HEK293T (cell line): ENCODE measurements at places on chromosomes 2 and 18.
A peak's percentile ranks its signal among the peaks of the same experiment; 100 is the strongest.

DNA sequence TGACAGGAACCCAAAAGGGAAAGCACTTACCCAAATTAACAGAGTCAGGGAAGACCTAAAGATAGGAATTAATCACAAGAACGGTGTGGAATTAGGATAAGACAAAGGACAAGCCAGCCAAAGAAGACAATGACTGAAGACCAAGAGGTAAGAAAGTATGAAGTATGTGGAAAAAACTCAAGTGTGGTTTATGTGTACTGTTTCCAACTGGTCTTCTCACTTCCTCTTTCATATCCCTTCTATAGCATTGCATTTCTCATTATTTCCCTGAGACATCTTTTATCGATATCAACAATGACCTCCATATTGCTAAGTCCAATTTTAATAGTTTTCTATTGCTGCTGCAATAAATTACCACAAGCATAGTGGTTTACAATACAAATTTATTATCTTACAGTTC lies 313.5 kb upstream of the SLC39A10 start:
- DNase-seq: no peak

- no peak for DNase-seq
Measured at GRCh38 chr2:97751752-97752151, 38.4 kb downstream of the ZAP70 start.

- DNase-seq: peak; percentile 33
Measured at GRCh38 chr18:63119647-63120046, 199.9 kb downstream of the BCL2 start.

DNA sequence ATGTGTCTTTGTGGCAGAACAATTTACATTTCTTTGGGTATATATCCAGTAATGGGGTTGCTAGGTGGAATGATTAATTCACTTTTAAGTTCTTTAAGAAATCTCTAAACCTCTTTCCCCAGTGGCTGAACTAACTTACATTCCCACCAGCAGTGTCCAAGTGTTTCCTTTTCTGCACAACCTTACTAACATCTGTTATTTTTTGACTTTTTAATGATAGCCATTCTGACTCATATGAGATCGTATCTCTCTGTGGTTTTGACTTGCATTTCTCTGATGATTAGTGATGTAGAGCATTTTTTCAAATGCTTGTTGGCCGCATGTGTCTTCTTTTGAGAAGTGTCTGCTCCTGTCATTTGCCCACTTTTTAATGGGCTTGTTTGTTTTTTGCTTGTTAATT lies 43.1 kb upstream of the PTH2R start:
- DNase-seq: no peak

DNA sequence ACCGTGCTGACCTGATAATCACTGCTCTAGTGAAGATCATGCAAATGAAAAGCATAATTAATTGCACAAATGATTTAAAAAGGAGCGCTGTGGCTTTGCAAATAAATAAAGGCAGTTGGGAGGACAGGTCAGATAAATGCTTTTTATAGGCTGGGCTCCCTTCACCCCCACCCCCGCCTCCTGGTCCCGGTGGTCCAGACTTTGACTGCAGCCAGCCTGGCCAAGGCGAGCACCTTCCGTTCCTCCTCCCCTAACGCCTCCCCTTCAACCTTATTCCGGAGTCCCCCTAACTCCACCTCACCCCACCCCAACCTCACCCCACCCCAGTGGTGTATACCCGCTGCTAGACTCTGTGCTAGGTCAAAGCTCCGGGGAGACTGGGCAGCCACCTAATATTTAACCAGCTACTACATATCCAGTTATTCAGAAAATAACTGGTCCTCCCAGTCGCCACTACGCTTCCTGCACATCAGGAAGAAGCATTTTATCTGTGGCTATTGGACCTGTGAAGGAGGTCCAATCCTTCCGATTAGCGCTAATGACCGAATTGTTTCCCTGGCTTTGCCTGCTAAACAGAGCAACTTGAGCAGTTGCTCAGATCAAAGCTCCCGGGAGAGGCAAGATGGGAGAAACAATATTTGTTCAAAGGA lies 3.7 kb upstream of the SP9 start:
- no peak for DNase-seq
